ENCODE measurements at places on chromosomes 4 and X.
A peak's percentile ranks its signal among the peaks of the same experiment; 100 is the strongest.

DNA sequence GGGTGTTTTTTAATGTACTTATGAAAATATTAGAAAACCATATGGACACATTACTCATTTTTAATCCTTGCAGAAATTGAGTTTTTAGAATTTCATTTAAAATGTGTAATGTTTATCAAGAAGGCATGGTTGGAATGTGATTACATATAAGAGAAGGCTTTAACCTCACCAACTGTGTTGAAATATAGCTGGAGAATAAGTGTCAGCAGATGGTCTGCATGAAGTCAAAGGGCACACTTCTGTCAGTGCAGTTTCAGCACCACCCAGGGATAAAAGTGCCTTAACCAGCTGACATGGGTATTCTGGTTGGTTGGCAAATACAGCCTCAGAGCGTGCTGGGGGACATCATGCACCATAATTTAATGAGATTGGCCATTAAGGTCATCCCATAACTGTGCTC lies 21.2 kb upstream of the ANTXR2 start:
- no peak for DNase-seq

DNA sequence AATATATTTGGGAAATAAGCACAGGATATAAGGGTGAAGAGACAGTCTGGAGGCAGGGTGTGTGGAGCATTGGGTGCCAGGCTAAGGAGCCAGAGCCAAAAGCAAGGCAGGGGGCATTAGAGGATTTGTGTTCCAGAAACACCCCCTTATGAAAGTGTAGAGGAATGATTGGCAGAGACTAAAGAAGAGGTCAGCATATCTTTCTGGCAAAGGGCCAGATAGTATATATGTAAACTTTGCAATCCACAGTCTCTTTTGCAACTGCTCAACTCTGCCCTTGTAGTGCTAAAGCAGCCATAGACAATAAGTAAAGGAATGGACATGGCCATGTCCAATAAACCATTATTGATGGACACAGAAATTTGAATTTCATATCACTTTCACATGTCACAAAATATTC lies 3.6 kb upstream of the SLC9A6 start:
- no peak for DNase-seq

DNA sequence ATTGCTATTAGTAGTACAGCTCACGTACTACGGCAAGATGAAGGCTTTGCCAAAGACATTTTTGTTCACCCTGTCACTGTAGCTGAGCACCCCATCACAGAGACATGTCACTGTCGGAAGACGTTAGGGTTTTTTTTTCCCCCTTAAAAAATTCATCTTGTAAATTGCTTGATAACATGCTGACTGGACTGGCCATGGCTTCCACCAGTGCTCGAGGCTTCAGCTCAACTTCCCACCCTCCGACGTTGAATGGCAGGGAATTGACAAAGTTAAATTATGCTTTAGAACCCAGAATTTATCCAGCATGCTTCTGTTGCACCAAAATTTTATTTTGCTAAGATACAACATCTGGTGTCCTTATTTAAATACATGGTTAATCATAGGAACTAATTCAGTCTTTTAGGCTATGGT lies 707 bp upstream of the OTUD4 start:
- DNase-seq, result no peak

DNA sequence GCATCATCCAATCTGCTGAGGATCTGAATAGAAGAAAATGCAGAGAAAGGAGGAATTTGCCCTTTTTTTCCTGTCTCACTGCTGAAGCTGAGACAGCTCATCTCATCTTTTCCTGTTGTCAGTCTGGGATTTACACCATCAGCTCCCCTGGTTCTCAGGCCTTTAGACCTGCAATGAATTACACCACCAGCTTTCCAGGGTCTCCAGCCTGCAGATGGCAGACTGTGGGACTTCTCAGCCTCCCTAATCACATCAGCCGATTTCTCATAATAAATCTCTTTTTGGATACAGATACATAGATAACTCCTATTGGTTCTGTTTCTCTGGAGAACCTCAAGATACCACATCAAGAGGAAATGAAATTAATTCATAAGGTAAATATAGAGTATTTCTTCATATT lies 134.6 kb upstream of the MAB21L2 start:
- no peak for DNase-seq

- DNase-seq, result no peak
Observed at GRCh38 chrX:38643903-38644302, 82.6 kb downstream of the TSPAN7 start.

DNA sequence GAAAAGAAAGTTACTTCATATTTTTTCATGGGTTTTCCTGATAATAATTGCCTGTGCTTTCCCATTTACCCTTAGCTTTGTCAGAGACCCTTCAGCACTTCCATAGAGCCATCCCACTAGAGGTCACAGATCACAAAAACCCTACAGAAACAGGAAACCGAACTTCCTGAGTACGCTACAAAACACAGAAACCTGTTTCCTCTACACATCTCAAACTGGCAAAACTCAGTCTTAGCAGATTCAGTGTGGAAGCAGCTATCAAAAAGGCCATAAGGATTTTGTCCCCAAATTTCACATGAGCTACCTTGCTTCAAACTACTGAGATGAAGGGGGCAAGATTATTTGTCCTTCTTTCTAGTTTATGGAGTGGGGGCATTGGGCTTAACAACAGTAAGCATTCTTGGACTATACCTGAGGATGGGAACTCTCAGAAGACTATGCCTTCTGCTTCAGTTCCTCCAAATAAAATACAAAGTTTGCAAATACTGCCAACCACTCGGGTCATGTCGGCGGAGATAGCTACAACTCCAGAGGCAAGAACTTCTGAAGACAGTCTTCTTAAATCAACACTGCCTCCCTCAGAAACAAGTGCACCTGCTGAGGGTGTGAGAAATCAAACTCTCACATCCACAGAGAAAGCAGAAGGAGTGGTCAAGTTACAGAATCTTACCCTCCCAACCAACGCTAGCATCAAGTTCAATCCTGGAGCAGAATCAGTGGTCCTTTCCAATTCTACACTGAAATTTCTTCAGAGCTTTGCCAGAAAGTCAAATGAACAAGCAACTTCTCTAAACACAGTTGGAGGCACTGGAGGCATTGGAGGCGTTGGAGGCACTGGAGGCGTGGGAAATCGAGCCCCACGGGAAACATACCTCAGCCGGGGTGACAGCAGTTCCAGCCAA lies at the start of gene MMRN1:
MMRN1 (plus strand) TSS at position 206 of the 902 bp plus-strand sequence; CDS start at position 324, 118 bp downstream.
- DNase-seq, result no peak

- DNase-seq, result no peak
Observed at GRCh38 chr4:87901422-87901992, 68.7 kb downstream of the MEPE start.

DNA sequence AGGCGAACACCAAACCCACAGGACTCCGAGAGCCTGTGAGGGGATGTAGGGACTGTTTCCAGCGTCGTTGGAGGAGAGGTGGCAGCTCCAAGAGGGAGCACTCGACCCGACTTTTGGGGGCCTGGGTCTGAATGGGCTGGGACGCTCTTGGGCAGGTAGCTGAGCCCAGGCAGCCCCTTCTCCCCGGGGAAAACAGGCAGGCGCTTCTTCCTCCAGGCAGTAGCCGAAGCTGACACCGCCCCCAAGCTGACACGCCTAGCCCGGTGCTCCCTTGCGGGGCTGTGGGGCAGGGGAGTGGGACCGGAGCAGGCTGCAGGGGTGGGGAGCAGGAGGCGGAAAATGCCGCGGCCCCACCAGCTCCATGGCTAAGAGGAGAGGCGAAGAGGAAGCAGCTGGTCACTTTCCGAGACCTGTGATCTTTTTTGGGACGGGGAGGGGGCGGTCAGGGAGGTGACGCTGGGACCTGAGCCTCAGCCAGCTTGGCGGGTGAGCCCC lies 4.2 kb downstream of the NKX1-1 start:
- DNase-seq, result no peak

- DNase-seq, result no peak
Observed at GRCh38 chr4:54390670-54391069, 161.6 kb downstream of the PDGFRA start.

DNA sequence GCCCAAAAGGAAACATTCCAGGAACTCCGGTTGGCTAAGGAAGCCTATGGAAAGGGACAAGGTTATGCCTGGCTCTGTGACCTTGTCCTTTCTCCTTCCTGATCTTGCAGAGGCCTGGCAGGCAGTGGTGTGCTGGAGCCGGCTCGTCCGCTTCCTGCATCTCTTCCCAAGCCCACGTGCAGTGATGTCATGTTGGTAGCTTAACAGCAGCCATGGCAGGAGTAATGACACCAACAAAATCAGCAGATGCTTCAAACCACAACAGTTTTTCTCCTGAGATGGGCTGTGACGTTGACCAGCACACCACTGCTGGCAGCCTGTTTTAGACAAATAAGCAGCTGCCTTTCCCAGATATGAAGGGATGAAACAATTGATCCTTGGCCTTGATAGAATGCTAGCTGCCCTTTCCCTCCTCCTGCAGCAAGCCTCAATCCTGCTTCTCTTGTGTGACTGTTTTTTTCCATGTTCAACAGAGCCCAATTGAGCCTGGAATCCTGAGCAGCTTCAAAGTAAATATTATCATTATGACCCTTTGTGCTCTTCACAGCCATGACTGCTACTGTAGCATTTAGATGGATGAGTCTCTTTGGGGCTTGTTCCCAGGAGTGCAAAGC lies 23.4 kb downstream of the SEPTIN6 start:
- no peak for DNase-seq

- no peak for DNase-seq
Observed at GRCh38 chr4:157048248-157048647, 27.7 kb upstream of the GLRB start.

- DNase-seq, result no peak
Observed at GRCh38 chr4:53490965-53491622, 100.2 kb downstream of the LNX1 start.

- DNase-seq, result no peak
Observed at GRCh38 chr4:78220283-78220682, 163.2 kb downstream of the FRAS1 start.

DNA sequence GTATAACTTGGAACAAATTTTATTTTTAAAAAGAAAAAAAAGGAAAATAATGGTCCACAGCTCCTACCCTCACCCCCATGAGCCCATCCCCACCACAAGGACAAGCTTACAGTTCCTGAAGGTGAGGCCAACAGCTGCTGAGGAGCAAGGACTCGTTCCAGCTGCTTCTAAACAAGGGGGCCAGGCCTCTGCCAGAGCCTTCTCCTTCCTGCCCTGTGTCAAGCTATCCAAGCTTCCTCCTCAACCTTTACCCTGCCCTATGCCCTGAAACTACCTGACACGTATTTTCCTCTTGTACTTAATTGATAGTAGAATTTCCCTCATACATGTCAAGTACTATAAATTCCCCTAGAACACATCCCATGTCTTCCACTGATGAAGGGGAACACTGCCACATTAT lies 8.8 kb downstream of the SH3D19 start:
- DNase-seq, result no peak

DNA sequence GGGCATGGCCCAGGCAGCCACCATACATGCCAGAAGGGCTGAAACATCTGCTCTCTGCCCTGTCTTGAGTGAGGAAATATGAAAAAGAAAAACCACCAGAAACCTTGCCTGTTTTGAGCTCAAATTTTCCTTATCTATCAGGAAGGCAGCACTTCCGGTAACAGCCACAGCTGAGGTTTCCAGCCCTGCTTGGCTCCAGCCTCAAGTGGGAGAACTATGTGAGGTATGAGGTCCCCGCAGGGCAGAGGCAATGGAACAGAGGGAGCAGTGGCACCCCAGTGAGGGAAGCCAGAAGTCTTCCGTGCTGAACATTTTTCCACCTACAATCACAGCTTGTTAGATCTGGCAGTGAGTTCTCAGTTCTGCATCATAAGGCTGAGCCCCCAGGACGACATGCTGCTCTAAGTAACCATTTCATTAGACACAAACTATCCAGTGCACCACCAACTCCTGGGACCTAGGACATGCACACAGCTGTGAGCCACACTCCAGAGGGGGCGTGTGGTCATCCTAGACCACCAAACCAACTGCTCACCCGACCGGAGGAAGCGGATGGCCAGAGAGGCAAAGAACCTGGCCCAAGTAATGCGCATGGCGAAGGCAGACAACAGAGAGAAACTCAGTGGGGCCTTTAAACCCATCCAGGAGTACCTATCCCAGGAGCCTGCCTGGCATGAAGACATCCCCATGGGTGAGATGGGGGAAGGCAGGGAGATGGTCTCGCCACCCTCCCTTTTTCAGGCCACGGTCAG lies 22.6 kb downstream of the WDR1 start:
- DNase-seq, result peak; percentile 22
